ENCODE measurements at places on chromosomes 1 and 21.

DNA sequence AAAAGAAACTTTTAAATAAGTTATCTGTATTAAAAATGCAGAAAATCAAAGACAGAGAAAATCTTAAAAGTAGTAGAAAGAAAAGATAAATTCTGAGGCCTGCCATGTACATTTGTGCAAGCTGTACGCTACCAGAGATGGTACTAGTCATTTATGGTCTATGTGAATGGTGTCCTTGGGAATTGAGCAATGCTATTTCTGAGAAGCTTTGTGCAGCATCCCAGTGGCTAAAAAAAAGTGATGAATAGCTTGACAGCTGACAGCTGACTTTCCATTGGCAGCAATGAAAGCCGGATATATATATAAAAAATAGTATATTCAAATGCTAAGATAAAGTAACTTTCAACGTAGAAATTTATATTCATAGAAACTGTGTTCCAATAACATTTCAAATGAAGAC lies 58.8 kb upstream of the KCTD3 start:
- DNase-seq = no peak

DNA sequence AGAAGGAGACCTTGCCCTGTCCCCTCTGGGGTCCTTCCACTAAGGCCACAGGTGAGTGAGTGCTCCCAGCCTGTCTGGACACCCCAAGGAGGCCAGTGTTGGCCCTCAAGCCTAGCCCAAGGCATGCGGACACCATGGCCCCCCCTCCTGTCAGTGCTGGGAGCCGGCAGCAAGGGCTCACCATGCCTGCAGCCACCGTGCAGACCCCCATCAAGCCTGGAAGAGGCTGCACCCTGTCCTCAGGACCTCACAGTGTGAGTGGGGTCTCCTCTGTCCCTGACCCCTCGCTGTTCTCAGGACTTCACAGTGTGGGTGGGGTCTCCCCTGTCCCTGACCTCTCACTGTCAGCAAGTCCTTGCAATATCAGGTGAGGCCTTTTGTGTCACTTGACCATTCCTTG lies 33.2 kb upstream of the PRSS38 start:
- DNase-seq = no peak

GRCh38 chr1:6267686-6268322 lies 6.9 kb upstream of the GPR153 start:
- DNase-seq = no peak

DNA sequence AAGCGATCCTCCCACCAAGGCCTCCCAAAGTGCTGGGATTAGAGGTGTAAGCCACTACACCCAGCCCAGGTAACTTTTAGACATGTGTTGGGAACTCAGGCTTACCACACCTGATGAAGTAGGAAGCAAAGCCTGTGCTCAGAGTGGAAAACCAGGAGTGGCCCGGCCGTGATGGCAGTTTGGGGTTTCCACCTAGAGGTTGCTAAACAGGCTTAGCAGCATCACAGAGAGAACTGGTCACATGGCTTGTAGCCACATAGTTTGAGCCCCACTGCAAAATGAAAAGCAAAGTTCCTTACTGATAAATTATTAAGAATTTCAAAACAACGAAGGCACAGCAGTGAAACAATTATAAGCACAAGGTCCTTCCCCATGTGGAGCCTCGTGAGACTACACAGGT lies 142.6 kb upstream of the CXADR start:
- no peak for DNase-seq

GRCh38 chr21:45870851-45871615 lies 110.5 kb upstream of the COL6A1 start:
- DNase-seq = no peak

DNA sequence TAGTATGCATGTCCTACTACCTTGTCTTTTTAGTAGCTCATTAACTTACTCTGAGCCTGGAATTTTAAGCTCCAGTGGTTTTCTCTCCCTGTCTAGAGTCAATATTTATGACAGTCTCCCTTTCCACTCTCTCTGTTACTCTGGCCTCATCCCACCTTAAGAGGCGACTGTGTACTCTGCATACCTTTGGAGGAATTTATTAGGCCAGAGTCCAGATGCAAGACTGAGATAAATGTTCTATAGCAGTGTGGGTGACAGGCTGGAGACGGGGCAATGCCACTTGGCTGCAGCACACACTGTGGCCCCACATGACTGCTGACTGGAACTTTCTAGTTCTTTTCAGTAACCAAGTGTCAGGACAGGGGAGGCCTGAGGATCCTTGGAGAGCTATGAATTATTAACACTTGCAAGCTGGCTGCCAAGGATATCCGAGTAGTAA lies 4.1 kb upstream of the PDZK1 start:
- no peak for DNase-seq

DNA sequence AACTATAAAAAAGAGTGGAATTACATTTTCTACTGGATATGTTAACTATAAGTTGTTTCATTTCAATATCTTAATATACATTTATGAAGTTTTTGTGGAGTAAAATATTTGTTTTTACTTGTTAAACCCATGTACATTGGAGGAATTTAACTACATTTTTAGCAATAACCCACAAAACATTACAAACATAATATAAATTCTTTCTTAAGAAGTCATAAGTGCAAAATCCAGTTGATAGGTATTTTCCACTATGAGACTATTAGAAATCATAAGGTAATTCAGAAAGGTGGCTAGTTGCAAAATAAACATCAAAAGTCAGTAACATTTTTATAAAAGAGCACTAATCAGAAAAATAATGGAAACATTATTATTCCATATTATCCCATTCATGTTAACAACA lies 73.9 kb upstream of the RRP15 start:
- no peak for DNase-seq

DNA sequence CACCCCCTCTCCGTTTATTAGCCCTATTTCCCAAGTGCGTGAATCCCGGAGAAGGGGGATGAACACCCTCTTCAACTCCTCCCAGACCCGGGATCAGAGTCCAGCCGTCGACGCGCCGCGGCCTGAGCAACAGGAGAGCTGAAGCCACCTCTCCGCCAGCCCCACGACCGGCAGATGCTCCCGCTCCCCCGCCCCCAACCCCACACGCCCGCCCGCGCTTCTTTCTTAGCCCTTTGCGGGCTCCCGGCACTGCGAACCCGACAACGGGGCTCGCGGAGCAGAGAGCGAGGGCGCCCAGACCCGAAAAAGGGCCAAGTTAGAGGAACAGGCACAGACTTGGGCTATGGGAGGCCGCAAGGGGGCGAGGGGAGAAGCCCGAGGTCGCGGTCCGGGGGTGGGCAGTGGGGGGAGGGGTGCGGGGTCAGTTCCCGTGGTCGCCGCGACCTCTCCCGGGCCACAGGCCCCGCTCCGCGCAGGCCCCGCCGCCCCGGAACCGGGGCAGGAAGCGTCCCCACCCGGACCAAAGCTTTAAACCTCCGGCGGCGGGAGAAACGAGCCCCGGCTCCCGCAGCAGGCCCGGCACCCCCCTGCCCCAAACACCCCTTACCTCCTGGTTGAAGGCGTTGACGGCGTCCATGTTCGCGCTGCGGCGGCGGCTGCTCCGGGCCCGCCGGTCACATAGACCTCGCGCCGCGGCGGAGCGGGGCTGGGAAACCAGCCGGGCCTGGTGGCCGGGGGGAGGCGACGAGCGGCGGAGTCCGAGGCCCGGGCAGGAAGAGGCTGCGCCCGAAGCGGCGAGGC lies 662 bp downstream of the SCAF4 start:
- peak; percentile 35 for DNase-seq

Measured in GM12891 (cell line).